ENCODE measurements at places on chromosomes 11 and 22.

DNA sequence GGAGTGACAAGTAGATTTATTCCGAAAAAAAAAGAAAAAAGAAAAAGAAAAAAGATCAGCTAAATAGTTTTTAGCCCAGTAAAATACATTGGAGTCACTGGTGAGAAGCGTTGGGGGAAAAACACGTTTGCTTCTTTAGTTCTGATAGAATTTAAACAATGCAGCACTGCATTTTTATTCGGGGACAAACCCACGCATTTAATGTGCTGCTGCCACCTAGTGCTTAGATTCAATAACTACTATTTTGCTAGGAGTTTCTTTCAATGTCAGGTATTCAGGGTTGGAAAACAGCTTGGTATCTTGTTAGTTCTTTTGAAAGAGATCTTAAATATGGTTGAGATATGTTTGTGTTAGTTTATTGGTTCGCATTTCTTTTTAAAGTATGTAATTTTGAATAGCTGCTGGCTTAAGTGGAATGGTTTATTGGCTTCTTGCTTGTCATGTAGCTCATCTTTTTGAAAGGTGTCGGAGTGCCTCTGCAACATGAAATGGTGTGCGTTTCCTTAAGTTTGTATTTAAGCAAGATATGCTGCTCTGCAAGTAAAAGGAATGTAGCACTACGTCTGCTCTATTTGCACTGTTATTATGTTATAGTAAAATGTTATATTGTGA, 41.9 kb downstream of the SVIP start:
- peak; percentile 77 for DNase-seq

GRCh38 chr11:19577976-19578619, 134.5 kb upstream of the NAV2 start:
- no peak for DNase-seq

GRCh38 chr22:35183917-35184316, 73.4 kb upstream of the HMGXB4 start:
- peak; percentile 3 for DNase-seq

DNA sequence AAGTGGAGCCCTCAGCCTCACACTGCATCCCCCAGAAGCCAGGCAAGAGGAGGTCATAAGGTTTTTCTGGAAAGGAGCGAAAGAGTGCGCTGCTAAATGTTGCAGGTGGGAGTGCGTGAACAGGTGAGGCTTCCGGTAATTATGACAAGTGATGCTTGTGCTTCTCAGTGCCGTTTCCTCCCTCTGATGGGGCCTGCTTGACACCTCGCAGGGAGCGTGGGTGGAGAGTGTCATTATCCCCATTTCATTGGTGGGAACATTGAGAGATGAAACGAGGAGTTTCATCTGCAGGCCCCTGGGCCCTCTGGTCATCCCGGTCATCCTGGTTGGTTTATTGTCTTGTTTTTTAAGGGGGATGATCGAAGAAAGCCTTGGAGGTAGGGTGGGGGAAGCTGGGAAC, 57.5 kb downstream of the BCR start:
- DNase-seq, result no peak

DNA sequence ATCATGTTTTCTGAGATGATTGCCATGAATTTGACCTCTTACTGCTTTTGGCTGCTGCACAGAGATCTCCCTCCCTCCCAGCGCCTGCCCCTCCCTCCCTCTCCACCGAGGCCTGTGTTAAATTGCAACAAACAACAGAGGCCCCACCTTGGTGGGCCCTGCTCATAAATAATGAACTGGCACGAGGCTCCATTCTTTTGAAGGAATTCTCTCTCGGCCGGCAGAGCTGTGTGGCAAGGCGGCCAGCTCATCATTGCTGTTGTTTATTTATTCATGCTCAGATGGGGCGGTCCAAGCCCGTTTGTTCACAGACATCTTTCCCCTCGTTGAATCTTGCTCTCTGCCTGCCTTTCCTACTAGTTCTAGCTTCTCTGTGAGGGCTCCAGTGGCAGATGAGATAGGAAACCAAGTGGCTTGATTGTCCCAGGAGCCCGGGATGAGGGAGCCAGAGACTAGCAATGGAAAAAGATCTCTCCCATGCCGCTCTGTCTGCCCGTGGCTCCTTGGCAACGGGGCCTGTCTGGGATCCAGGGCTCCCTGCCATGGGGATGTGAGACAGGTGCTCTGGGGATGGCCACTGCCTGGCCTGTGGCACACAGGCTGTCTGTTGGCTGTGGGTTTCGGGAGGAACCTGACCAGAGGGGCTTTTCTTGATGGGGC, 192.6 kb downstream of the DSCAML1 start:
- no peak for DNase-seq

DNA sequence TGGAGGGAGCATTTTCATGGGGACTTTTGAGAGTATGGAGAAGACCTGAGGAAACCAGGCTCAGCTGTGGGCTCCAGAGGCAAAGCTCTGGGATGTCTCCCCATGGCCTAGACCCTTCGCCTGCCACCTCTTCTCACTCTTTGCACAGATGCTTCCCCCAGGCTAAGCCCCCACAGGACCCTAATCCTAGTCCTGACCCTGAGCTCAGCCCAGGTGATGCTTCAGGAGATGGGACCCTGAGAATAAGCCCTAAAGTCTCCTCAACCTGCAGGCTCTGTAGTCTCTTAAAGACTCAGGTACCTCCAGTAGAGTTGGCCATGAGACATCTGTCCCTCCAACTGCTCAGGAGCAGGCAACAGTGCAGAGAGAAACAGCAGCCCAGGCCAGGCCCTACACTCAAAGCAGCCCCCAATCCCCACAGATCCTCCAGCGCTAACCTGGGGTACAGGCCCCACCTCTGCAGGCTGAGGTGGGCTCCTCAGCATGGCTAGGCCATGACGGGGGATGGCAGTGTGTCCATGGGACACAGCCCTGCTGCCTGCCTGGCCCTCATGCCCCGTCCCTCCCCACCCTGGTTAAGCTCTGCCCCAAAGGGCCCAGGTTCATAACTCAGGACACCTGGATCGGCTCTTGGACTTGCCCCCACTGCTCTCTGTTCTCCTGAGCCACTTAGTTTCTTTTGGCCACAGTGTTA, 39.4 kb downstream of the GGTLC2 start:
- DNase-seq, result no peak

- DNase-seq, result no peak
Observed at GRCh38 chr11:393219-394033, 583 bp upstream of the PKP3 start.

GRCh38 chr11:1006762-1007161, 29.8 kb downstream of the MUC6 start:
- DNase-seq, result no peak

GRCh38 chr11:37597776-37598175, 999.7 kb upstream of the RAG2 start:
- DNase-seq, result no peak

DNA sequence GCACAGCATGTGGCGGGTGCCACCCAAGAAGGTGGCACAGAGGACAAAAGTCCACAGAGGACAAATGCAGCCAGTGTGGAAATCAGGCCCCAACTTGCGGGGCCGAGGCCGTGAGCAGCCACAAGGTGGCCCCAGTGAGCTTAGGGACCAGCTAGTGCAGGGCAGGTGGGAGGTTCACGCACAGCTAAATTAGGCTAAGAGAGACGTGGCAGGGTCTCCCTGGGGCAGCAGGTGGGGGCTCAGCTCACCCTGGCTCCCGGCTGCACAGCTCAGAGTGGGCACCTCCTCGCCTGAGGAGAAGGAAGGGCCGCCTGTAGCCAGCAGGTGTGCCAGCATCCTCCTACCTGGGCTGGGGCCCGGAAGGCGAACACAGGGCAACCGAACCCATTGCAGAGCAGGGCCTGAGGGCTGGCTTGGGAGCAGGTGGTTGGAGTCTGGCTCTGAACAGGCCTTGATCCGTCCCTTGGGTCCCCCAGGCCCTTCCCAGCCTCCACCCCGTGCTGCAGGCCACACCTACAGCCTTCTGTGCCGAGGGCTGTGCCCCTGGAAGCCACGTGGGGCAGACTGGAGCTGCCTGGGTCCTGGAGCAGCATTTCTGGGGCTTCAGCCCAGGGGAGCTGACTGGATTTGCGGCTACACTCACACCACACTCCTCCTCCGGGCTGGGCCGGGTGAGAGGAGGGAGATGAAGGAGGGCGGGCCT, 26.1 kb upstream of the CELSR1 start:
- DNase-seq, result peak; percentile 80

- DNase-seq, result no peak
Observed at GRCh38 chr11:15801616-15802015, 554.7 kb downstream of the SOX6 start.

- peak; percentile 37 for DNase-seq
Observed at GRCh38 chr11:29679996-29680395, 336.8 kb downstream of the KCNA4 start.

DNA sequence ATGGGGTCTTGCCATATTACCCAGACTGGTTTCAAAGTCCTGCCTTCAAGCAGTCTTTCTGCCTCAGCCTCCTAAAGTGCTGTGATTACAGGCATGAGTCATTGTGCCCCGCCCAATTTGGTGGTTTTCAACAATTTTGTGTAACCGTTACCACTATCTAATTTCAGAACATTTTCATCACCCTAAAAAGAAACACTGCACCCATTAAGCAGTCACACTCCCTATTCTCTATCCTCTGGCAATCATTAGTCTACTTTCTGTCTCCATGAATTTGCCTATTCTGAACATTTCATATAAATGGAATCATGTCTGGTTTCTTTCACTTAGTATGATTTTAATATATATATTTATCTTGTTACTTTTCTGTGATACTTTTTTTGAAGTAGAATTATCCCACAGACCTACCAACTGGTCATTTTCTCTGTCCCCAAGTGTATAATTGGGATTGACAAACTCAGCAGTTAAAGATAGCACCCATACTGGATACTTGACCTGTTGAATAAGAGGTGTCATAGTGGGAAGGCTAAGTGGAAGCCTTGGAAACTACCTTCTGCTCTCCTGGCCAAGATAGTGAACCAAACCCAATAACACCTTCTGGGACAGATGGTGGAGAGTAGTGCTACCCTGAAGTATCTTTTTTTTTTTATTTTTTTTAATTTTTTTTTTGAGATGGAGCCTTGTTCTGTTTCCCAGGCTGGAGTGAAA, 64.8 kb downstream of the STIM1 start:
- peak; percentile 93 for DNase-seq

DNA sequence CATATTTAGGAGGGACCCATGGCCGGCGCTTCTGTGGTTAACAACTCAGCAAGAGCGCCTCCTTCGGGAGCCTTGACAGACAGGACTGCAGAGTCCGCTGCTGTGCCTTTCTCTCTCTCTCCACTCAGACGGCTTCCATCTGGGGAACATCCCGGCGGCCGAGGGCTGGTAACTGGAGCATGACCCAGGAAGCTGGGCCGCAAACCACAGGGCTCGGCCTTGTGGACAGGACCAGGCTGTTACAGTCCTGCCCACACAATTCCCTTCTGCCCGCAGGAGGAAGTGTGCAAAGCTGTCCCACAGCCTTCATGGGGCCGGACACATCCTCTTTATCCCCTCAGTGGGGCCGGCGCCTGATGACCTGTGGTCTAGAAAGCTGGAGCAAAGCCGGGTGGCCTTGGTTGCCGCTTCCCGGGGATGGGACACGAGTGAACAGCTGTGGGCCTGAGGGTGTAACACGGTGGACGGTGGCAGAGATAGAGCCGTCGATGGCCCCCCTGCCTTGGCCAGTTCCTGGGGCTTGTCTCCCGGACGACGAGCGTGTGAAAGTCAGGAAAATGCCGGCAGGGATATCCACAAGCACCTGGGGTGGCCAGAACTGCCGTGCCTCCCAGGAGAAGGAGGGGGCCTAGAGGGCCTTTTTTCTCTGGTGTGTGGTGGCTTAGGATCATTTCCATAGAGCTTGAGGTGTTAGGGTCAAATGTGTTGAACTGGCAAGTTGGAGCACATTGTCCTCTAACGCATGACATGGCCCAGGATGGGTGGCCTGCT, 50.1 kb downstream of the FBLN1 start:
- DNase-seq, result no peak

GRCh38 chr11:77705195-77705875, 67.7 kb upstream of the CLNS1A start:
- peak; percentile 96 for DNase-seq

DNA sequence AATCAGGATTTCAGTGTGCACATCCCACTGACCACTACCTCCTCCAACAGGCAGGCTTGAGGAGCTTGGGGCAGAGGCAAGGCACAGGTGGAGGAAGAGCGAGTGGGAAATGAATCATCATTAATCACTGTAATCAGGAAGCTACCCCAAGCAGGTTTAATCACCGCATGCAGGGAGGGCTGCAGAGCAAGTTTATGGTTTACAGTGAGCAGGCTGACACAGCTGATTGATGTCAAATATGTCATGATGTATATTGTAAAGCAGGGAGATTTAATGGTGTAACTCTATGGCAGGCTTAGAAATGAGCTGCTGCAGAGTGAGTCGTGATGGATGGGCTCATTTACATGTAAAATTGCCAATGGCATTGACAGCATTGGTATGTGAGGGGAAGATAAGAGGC, 441.0 kb downstream of the NTM start:
- DNase-seq, result no peak

- DNase-seq, result no peak
Observed at GRCh38 chr11:34180040-34180813, 74.8 kb downstream of the NAT10 start.

DNA sequence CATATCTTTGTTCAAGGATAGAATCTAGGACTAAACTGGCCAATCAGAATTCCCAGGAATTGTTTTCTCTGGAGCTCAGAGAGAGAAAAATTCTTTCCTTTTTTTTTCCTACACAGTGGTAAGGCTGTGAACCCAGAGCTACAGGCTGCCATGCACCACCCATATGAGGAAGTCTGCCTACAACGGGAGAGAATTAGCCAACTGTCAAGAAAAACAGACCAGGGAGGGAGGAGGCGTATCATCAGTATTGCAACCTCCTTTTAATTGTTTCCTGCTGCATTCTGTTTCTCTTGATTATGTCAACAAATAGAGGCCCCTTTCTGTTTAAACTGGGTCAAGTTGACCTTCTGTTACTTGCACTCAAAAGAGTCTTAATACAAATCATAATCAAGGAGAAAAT, 176.5 kb upstream of the UBASH3B start:
- no peak for DNase-seq

DNA sequence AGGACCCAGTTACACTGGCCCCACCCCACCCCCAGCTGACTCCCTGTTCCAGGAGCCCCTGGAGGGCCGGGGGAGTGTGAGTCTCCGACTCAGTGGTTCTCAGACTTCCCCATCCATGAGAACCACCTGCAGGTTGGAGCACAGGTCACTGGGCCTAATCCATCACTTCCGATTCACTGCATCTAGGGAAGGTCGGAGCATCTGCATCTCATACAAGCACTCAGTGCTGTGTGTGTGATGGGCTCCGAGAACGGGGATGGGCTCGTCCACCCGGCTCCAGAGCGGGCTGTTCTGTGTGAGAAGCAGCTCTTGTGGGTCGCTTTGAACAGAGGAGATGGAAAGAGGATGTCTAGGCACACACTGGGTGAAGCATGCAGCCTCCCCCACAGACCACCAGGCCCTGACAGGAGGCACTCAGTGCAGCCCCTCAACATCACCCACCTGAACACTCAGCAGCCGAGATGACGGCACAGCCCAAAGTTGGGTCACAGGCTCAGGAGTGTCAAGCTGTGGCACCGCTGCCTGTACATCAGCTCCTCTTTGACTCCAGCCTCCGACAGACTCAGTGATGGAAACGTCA, 541.4 kb downstream of the BRD1 start:
- DNase-seq, result no peak
